ENCODE measurements at places on chromosomes 16 and 17.

- no peak for DNase-seq
These were observed 80.4 kb downstream of the COX10 start for GRCh38 chr17:14149751-14150150.

GRCh38 chr16:85871756-85872155 is 27.2 kb upstream of the IRF8 start:
- DNase-seq = no peak

DNA sequence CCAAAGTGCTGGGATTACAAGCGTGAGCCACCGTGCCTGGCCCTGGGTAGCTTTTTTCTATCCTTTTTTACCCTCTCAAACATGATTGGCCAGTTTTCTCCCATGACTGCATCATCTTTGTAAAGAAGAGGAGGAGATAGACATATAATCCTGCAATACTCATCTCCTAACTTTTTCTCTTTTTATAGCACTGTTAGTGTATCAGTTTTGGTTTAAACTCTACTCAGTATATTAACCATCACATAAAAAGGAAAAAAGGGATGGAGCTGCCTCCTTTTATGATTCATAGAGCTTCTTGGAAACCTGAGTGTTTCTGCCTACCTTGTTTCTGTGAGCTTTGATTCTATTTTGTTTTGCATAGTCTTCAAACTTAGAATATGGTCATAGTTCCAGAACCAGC is 12.0 kb upstream of the TMEM106A start:
- no peak for DNase-seq

GRCh38 chr17:28178800-28179199 is 136.3 kb downstream of the NLK start:
- no peak for DNase-seq

DNA sequence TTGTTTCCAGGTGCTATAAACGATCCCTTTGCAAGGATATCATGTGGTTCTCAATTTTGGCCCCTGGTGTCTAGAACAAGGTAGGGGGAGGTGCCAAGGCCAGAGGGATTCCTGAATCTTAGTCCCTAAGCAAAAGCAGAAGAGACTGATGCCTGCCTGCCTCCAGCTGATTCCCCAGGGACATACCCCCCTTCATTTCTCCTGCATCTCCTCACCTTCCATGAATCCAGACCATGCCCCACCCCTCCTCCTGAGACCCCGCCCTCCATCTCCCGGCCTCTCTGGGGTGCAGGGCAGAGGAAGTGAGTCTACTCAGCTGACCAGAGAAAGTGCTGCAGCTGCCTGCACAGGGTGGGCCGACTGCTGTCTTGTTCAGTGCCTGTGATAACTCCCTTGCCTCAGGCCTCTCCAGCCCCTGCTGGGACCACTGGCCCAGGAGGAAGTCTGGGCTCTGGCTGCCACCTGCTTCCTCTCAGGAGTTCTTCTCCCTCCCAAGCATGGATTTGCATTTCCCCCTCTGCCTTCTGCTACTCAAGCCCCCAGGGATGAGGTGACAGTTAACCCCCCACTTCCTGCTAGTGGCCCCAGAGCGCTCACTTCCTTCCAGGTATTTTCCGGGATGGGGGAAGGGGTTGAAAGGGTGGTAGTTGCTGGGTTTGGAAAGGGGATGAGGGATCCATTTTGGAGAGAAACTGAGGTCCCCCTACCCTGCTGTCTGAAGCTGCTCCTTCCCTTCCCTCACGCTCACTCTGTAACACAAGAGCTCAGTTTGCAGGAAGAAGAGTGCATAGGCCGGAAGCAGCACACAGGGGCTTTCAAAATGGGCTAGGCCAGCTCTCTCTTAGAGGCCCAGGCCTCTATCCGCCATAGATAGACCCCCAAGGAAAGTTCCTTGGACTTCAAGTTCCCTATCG is 10.5 kb upstream of the TSPOAP1 start:
- DNase-seq = peak; percentile 21

GRCh38 chr16:49788572-49788971 is 67.3 kb downstream of the ZNF423 start:
- DNase-seq = no peak

- DNase-seq = no peak
These were observed 73.4 kb downstream of the HELZ start for GRCh38 chr17:67171560-67171959.

DNA sequence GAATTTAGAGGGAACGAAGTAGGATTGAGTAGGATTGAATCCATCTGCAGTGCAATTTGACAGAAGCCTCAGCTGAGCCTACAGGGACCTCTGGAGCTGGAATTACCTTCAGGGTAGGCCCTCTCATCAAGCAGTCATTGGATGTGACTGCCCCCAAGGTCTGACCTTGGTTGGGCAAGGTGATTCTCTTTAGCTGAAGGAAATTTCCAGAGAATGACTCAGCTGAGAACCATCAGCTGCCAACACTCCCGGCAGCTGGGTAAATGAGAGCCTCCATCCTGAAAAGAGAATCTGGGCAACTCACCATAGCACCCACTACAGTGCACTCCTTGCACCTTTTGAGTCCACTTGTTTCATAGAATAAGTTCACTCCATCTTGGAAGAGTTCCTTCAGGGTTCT is 113.5 kb upstream of the MED13 start:
- DNase-seq = no peak

DNA sequence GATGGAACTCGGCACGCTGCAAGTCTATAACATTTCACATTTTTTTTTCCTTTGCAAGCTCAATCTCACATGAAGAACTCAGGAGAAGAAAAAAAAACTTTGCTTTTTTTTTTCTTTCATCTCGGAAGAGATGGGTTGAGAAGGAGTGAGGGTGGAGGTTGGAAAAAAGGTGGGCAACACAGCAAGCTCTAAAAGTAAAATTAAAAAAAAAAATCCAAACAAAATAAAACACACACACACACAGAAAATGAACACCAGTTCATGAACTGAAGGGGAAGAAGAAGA is 2.5 kb downstream of the MAF start:
- DNase-seq = no peak

DNA sequence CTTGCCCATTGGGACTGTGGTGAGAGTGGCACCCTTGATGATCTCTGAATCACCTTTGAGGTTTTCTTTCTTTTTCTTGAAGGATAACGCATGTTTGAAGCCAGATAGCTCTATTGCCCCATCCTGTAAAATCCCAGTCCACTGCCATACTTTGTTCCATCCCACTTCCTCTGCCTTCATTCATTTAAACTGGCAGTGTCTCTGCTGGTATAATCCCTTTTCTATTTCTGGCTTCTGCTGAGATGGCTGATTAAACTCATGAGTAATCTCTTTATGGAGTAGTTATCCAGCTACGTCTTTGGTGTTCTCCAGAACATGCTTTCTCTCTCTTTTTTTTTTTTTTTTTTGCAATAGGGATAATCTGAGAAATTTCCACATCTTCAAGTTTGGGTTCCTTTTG is 656.5 kb upstream of the SALL1 start:
- no peak for DNase-seq

- no peak for DNase-seq
These were observed 192.7 kb upstream of the KCNJ16 start for GRCh38 chr17:69882281-69882680.

- DNase-seq = no peak
These were observed 10.0 kb downstream of the DEF8 start for GRCh38 chr16:89958596-89958995.

GRCh38 chr16:35146723-35147458 is 1687.5 kb downstream of the TP53TG3F start:
- no peak for DNase-seq

- DNase-seq = no peak
These were observed 6.0 kb downstream of the HELZ start for GRCh38 chr17:67238991-67239390.

DNA sequence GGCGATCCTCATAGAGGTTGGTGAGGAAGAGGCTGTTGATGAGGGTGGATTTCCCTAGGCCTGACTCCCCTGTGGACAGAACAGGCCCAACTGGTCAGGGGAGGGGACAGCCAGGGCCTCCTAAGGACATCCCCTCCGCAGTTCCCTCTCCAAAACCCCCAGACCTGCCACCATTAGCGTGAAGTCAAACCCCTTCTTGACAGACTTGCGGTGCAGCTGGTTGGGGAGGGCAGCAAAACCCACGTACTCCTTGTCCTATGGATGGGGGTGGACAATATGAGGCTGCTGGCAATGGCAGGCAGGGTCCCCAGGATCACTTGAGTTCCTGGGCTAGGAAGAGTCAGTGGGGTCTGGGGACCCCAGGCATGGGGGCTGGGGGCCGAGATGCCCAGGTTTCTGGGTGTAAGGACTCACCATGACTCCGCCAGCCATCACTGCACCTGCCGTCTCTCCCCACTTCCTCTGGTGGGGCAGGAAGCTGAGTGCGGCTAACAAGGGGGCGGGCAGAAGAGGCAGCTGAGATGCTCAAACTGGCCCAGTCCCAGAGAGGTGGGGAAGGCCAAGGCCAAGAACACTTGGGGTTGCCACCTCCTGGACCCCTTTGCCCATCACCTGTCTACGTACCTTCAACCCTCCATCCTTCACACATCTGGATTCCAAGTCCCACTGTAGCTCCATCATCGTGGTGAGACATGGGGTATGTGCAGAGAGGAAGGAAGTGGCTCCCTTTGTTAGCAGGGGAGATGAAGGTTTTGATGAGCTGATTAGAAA is at the start of gene SEPTIN1:
SEPTIN1 (minus strand) TSS at position 451 of the 771 bp plus-strand sequence; CDS start at position 432, 19 bp downstream.
- DNase-seq = no peak

DNA sequence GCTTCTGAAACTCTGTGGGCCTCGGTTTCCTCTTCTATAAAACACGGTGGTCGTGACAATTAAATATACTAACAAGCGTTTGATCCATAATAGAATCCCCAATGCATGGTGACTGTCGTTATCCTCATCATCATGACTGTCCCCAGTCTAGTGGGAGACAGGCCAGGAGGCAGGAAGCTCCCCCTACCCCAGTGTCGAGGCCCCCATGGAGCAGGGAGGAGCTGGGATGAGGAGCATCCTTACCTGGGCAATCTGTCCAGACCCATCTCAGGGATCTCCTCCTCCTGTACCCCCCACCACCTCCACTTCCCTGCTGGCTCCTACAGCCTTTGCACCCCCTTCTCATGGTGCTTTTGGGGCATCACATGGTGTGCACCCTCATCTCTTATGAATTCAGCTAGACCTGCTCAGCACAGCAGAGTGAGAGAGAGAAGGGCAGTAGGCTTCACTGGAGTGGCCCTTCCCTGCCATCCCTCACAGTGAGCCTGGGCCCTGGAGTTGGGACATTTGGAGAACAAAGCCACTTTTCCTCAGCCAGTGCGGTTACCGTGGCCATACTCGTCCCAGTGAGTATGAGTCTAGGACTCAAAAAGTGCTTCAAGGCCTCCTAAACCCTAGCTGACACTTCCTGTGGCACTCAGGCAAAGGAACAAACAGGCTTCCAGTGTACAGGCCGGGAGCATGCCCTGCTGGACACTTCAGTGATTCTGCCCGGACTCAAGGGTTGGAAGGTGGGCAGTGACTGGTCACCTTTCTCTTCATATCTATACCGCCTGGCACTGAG is 148.6 kb downstream of the CLEC16A start:
- DNase-seq = no peak

DNA sequence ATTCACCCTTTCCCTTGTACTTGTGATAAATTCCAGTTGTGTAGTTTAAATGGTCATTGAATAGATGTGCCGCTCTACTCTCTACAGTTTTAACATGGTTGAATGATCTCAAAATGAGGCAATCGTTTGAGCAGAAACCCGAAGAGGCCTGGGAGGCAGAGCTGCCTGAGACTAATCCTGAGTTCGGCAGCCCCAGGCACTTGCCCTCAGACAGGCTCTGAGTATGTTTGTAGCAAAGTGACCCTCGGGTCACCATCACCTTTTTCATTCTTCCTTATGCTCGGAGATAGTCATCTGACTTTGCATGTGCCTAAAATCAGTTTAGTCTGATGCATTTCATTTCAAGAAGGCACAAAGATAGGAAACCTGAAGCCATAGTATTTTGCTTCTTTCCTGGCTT is 184.0 kb upstream of the RBFOX1 start:
- DNase-seq = no peak

DNA sequence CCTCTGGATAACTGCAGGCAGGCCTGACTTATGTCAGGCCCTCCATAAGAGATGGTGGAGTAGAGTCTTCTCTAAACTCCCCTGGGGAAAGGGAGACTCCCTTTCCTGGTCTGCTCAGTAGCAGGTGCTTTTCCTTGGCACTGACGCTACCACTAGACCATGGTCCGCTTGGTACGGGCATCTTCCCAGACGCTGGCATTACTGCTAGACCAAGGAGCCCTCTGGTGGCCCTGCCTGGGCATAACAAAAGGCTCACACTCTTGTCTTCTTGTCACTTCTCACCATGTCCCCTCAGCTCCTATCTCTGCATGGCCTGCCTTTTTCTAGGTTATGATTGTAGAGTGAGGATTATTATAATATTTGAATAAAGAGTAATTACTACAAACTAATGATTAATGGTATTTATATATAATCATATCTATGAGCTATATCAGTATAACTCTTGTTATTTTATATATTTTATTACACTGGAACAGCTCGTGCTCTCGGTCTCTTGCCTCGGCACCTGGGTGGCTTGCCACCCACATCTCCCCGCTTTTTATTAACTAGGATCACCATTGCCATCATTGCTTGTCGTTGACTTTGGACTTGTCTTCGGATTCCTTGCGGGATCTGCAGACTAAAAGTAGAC is 59.8 kb upstream of the ARL4D start:
- peak; percentile 25 for DNase-seq

DNA sequence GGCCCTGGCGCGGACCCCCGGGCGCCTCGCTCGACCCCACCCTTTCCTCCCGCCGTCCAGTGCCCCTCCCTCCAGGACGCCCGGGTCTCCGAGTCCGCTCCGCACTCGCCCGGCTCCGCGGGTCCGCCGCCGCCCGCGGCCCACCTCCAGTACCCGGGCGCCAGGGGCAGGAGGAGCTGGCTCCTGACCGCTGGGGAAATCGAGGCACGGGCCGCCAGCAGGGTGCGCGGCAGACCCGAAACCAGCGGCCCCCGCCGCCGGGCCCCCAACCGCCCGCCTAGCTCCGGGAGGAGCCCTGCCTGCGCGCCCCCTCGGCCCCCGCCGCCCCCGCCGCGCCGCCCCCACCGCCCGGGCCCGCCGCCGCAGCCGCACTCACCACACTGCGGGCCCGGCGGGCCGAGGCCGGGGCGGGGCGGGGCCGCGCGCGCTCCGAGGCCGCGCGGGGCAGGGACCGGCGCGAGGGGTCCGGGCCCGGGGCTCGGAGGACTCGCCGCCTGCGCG is 333 bp downstream of the MAFG start:
- DNase-seq = no peak

DNA sequence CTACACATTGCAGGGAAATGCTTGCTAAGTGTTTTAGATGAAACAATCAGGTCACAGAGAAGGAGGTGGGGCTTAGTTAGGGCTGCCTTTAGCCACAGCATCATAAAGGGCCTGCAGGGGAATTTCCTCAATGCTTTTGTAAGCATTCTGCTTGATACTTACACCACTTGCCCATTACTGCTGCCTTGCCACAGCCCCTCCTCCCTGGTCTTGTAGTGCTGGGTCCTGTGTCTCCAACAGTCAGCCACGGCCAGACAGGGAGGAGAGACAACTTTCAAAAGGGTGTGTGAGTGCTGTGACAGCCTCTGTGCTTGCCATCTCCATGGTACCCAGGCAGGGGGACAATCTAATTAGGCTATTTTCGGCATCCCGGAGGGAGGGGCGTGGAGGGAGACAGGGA is 111.2 kb downstream of the SHISA9 start:
- no peak for DNase-seq

GRCh38 chr17:72511242-72511641 is 390.4 kb downstream of the SOX9 start:
- DNase-seq = no peak

- no peak for DNase-seq
These were observed 70.4 kb upstream of the CLEC18A start for GRCh38 chr16:69880640-69881133.

Data from stromal cell of bone marrow (primary cell).